ENCODE measurements at places on chromosomes 2 and 18.

DNA sequence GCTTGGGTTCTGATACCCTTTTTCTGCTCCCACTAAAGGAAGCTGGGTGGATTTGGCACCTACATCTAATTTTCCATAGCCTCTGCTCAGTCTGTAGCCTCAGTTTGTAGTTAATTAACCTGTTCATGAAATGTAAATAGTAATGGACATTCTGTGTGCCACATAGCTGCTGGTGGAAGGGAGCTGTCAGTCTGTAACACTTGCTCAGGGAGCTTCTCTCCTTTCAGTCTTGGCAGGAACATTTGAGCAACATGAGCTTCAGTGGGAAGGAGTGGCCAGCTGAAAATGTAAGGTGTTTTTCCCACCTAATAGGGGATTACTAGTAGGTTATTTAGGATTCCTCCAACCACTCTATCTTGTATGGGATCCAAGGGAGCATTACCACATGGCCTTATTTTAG lies 203.4 kb downstream of the ASXL3 start:
- DNase-seq = no peak

DNA sequence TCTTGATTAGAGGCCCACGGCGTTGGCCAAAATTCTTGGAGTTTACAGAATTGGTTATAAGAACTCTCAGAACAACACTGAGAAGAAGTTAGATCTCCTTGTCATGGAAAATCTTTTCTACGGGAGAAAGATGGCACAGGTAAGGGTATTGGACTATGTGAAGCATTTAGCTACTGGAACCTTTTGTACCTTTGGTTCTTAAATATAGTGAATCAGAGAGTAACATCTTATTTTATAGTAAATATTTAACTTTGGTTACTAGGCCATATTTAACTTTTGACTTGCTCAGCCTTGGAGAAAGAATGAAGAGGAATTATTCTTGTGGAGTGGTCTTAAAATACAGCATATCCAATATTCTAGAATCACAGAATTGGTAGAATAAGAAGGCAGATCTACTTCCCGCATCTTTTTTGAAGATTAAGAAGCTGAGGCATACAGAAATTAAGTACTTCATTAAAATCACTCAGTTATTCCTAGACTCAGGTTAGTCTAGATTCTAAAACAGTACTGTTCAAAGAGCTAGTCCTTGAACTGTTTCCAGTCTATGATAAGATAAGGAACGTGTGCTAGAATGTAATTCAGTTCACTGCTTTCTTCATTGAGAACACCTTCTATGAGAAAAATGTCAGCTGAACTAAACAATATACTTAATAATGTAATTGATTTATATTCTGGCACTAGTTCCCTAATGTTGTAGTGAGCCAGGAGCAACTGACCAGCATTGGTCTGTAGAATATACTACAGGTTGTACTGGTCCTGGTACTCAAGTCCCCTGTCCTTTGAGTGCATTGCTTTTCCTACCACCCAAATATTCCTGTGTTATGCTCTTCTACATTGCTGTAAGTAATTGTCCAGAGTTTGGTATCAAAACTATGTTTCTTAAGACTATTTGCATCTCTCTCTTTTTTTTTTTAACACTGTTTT lies 53.7 kb upstream of the PTH2R start:
- DNase-seq = no peak

GRCh38 chr18:31046916-31047315 lies 4.4 kb upstream of the DSC3 start:
- DNase-seq = no peak

DNA sequence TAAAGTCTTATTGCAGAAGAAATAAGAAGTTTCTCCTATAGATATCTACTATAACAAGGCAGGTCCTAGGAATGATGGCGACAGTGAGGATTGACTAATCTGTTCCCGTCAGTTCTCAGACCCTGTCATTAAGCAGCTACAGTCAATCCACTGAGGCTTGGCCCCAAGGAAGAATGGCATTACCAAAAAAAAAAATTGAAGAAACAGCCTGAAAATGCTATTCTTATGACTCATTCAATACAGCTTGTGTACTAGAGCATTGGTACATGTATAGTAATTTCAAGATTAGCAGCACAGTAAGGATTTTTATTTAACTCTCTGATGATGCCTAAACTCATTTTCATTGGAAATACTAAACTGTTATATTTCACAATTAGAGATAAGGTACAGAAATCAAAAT lies 1096.1 kb upstream of the NXPH2 start:
- DNase-seq = no peak

GRCh38 chr2:179440642-179441251 lies 176.1 kb upstream of the SESTD1 start:
- DNase-seq = no peak

DNA sequence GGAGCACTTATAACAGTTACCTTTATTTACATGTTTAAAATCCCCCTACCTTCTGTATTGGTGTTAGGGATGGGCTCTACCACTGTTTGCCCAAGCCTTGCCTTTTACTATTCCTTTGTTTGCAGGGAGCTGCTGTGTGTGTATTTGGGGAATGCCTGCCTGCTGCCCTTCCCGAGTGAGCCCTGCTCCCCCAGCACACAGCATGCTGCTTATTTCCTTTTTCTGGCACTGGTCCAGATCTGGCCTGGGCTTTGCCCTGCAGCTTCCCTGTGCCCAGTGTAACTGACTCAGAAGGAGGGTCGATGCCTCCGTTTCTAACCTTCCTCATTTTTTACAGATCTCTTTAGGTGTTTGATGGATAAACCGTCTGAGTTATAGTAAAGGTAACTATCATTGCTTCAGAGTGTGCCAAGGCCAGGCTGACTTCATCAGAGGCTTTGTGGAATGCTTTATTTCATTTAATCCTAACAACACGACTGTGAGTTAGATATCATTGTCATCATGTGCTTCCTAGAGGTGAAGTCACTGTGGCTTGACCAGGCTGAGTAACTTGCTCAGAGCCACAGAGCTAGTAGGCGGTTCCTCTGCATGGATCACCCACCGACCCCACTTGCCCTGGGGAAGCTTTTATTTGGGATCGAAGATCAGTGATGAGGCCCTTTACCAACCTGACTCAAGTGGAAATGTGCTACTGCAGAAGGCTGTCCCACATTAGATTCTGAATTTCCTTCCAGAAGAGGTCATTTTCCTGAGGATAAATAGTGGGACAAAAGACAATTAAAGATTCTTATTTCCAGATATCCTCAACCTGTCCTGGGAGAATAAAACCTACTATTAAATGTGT lies 238.8 kb downstream of the ZNF407 start:
- DNase-seq = no peak

- DNase-seq = no peak
Measured at GRCh38 chr2:195570329-195570728, 86.7 kb upstream of the SLC39A10 start.

DNA sequence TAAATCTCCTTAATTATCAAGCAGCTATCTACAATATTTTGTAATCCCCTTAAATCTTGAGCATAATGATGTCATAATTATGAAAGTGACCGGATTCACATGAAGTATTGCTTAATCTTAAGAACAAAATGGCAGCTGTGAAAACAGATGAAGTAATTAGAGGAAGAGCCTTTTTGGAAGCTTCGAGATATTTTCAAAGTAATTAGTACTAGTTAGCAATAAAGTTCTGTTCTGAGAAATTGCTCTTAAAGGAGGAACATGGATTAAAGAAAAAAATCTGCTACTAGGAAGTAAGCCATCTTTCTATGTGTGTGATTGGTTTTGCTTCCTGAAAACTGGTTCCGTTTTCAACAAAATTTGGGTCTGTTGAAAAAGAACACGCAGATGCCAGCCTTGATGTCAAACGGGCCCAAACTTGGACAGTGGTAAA lies 18.3 kb downstream of the CLUL1 start:
- DNase-seq = no peak

- no peak for DNase-seq
Measured at GRCh38 chr18:79870301-79871025, 72.7 kb downstream of the KCNG2 start.

DNA sequence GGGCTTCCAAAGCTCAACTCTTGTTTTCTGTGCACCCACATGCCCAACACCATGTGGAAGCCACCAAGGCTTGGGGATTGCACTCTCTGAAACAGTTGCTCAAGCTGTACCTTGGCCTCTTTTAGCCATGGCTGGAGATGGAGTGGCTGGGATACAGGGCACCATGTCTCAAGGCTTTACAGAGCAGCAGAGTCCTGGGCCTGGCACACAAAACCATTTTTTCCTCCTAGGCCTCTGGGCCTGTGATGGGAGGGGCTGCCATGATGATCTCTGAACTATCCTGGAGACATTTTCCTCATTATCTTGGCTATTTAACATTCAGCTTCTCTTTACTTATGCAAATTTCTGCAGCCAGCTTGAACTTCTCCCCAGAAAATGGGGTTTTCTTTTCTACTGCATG lies 179.7 kb upstream of the LRP1B start:
- no peak for DNase-seq

GRCh38 chr2:64863097-64863820 lies 125.9 kb upstream of the SLC1A4 start:
- DNase-seq = no peak

GRCh38 chr18:31648966-31649429 lies 35.4 kb downstream of the B4GALT6 start:
- no peak for DNase-seq

DNA sequence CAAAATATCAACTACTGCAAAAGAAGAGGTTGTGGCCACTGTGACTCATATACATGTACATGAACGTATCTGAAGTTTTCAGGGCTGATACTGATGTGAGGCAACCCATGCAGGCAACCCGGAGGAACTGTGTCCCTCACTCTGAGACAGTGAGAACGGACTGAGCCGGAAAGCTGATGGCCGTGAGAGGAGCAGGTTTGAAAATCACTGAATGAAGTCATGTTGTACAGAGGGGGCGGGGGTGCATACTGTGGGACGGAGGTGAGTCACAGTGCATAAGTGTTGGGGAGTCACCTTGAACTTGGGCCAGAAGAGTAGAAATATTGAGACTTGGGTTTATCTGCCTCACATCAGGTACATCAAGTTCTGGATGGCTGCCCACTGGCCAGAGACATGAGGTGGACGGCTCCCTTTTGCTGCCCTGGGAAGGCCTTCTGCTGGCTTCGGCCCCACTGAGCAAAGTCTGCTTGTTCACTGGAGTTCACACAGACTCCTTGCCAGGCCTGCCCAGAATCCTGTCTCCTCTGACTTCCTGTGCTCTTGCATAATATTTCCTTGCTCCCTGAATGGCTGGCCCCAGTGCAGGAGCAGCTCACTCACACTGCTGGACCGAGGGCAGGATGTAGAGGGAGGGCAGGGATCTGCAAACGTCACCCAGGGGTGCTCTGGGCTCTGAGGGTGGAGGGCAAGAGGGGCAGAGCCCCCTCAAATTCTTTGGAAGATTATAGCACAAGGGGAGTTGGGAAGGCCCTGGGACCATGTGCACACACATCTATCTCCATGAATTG lies 18.1 kb downstream of the EPAS1 start:
- peak; percentile 73 for DNase-seq

- DNase-seq = peak; percentile 30
Measured at GRCh38 chr2:128178650-128179460, 87.9 kb downstream of the UGGT1 start.

DNA sequence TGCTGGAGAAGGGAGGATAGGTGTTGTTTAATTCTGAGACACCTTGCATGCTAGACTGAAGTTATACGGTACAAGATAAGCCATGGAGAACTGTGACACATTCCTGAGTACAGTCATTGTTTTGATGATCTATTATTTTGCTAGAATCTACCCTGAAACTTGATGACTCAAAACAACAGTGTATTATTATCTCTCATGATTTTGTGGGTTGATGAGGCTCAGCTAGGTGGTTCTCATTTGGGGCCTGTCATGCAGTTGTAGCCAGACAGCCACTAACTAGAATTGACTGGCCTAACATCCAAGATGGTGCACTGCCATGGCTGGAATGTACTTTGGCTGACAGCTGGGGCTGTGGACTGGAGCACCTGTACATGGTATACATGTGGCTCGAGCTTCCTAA lies 5.4 kb upstream of the IL1R1 start:
- DNase-seq = no peak

- DNase-seq = no peak
Measured at GRCh38 chr18:49487711-49488310, 777 bp upstream of the C18orf32 start.

- DNase-seq = no peak
Measured at GRCh38 chr18:31101183-31102024, 817 bp downstream of the DSC2 start.

- DNase-seq = peak; percentile 80
Measured at GRCh38 chr2:97935719-97936161, 60.0 kb downstream of the TMEM131 start.

GRCh38 chr2:229335330-229335729 lies 64.2 kb upstream of the PID1 start:
- no peak for DNase-seq

- no peak for DNase-seq
Measured at GRCh38 chr2:9623151-9623550, 7.6 kb downstream of the YWHAQ start.

- no peak for DNase-seq
Measured at GRCh38 chr18:54845787-54846186, 17.5 kb downstream of the RAB27B start.

DNA sequence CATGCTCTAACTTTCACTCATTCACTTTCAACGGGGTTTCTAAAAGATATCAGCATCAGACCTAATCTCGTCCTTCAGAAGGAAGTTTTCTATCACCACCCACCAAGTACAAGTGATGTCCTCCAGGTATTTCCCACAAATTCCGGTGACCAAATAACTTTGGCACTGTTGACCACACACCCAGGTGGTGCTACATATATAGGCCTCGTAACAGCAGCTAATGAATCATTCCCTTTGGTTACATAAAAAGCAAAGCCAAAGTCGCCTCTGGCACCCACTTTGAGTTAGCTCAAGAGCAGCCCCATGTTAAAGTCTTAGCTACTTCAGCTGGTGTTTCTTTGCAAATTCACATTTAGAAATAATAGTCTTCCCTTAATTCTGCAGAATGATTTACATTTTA lies 138.2 kb upstream of the OSR1 start:
- no peak for DNase-seq

DNA sequence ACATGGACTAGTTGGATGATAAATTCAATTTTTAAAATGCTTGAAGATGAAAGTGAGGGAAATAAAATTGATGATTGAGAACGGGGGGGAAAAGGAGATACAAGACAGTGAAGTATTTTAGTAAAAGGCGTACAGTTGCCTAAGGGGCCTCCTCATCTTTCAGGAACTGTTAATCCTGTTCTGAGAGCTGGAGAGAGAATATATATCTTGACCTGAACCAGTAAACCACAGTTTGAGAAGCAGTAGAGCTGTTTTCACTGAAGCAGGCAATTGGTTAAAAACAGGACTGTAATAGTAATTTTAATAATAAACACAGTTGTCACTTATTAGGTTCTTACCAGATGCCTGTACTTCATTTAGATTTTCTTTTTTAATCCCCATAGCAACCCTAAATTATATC lies 137.5 kb downstream of the MAP3K20 start:
- DNase-seq = no peak

- no peak for DNase-seq
Measured at GRCh38 chr18:61761875-61762274, 130.9 kb downstream of the RNF152 start.

DNA sequence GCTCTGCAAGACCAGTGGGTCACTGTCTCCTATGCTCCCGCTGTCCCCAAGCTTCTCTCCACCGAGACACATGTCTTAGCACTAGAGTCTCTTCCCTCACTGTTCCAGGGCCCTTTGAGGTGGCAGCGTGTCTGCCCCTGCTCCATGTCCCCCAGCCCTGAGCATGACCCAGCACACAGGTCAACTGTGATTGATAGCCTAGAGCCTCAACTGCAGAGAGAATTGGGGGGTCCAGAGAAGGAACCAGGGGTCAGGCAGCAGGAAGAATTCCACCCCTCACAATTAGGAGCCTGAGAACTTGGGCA lies 54.6 kb upstream of the ODC1 start:
- DNase-seq = no peak

Data from fibroblast of skin of left quadriceps (primary cell).